ENCODE measurements at places on chromosomes 4 and X.

DNA sequence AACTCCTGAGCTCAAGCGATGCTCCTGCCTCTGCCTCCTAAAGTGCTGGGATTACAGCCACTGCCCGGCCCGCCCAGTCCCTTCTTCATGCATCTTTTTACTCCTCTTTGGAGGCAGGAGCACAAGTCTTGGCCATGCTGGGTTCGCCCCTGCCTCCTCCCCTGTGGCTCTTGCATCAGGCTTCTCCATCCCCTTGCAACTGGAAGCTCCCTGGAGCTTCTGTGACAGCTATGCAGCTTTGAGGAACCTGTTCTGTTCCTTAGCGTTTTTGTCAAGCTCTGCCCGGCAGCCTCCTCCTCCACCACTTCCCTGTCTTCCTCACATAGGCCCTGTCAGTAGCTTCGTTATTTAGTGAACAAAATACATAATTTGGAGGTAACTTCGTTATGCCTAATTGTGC lies 73.9 kb downstream of the PSAPL1 start:
- DNase-seq = no peak

GRCh38 chr4:66108898-66109297 lies 438.6 kb upstream of the EPHA5 start:
- DNase-seq = no peak

DNA sequence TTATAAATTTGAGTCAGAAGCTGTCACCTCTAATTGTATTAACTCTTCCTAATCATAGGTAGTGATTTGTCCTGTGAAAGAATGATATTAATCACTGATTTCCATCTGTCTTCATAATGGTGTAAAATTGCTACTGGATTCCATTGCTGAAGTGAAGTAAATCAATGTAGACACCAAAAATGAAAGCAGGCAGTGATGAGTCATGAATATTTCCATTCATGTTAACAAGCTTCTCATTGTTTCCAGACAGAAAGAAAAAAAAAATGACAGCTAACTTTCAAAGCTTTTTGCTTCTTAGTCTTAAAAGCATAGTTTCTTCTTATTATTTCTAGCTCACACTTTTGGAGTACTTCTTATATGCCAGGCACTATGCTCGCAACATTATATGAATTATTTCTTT lies 21.5 kb downstream of the FAM114A1 start:
- no peak for DNase-seq

DNA sequence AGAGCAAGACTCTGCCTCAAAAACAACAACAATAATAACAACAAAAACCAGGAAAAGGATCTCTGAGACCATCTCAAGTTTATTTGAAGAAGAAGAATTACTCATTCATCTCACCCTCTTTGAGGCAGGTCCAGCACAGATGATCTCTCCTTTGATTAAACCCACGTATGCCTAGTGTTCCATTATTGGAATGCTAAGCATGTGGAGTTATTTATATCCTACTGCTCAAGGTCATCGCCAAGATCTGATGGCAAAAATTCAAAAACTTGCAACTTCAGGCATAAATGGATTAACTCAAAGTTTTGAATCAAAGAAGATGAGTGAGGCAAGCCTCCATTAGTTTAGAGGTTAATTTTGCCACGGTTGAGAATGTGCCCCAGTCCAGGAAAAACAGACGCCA lies 184.2 kb downstream of the DHRSX start:
- DNase-seq = no peak

DNA sequence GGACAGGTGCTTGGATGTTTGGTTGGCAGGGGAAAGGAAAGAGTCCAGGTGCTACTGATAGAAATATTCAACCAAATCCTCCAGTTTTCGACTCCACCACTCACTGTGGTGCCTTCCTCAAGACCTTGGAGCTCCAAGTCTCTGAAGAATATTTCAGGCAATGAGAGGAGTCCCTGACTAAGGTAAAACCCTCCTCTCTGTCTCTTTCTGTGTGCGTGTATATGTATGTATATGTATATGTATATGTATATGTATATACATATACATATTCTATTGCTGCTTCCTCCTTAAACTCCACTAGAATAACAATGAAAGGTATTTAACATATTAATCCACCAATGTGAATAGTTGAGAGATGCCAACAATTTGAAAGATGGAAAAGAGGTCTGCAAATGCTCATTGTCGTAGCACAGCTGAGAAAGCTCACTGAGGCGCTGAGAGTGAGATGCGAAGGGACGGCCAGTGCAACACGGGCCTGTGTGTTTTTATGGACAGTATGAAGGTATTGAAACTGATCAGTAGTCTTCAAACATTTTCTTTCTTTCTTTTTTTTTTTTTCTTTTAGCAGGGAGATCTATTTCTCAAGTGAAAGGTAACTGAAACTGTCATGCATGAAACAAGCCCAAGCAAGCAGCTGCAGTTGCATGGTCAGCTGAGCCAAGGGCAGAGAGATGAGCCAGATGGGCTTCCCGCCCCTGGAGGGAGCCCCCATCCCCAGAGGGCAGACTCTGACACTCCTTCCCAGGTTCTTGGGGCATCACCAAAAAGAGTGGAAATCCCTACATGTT lies 41.1 kb upstream of the HS3ST1 start:
- no peak for DNase-seq

DNA sequence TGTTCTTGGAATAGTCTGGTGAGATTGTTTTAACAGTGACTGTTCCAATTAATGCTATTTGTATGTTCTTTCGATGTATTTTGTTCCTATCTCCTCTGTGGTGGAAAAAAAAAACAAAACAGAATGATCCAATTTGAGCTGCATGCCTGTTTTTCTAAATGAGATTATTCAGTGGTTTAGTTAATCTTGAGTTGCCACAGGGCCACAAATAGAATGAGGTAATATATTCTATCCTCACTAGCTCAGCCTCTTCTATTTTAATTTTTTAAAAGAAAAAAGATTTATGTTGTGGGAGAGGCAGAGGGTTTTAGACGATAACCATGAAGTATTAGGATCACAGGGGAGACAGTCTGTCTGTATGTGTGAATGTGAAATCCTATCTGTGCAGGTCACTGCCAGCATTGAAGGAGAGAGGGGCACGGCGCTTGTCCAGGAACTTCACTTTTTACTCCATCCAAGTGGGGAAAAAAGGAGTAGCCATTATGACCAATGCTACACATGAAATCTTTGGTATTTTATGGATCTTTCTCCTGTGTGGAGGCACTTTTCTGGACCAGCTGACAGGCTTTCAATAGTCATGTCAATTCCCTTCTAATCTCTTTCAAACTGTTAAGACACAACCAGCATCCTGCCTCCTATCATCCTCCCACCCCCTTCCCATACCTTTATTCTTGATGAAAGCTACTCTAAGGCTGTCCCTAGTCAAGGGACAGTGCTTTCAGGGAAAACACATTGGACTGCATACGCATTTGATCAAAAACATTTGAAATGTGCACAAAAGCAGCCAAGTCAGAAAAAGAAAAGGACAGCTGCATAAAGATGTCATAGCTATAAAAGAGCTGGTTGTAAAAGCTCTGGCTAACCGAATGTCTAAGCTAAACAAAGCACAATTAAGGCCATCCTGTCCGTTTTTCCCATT lies 1063.8 kb upstream of the INTU start:
- DNase-seq = no peak
